ENCODE measurements at places on chromosomes 2 and 18.

DNA sequence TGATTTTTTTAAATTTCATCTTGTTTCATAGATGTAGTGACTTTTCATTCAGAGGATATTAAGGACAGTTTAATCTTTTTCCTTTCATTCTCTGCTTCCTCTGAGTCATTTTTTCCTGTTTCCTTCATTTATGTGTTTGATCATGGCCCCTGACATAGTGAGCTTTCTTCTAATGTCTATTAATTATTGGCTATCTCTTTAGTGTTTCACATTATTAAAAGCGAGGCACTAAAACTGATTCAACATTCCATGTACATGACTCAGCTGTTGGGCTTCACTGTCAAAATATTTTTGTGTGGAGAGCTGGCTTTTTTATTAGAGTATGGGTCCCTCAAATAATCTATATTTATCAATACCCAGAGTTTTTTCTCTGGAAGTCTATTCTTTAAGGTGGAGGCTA lies 125.8 kb downstream of the THSD7B start:
- peak; percentile 6 for DNase-seq

DNA sequence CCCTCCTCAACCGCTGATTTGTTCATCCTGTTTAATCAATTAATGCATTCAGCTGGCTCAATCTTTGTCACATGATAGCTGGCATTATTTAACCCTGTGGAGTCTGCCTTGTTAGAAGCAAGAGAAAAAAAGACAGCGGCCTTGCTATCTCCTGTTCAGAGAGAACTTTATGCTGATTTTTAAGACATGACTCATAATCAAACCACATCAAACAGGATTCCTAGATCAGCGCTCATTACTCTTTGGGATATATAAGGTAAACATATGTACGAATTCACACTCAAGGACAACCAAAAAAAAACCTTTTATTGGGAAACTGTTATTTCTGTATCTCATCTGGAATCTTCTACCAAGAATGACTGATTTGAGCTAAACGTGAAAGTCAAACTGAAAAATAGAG lies 195.1 kb downstream of the C1D start:
- peak; percentile 75 for DNase-seq

DNA sequence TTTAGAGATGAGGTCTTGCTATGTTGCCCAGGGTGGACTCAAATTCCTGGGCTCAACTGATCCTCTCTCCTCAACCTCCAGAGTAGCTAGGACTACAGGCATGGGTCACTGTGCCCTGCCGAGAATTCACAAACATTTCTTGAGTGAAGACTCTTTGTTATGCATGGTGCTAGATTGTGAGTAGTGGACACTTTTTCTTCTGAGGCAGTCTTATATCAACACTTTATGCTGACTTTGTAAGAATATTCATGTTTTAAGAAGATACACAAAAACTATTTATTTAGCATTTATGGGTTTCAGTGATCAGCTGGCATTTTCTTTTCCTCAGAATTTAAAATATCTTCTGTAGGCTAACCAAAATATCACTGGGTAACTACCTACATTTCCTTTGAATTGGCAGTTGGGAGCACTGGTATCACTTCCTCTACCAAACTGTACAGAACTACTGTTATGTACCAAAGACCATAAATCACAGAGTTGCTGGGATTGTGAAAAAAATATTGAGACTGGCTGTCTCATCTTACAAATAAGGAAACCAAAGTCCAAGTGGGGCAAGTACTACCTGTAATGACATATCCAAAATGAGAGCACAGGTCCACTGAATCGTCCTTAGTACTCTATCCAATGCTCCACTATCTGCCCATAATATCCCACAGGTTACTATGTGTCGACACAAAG lies 34.0 kb downstream of the DOCK10 start:
- DNase-seq = no peak

DNA sequence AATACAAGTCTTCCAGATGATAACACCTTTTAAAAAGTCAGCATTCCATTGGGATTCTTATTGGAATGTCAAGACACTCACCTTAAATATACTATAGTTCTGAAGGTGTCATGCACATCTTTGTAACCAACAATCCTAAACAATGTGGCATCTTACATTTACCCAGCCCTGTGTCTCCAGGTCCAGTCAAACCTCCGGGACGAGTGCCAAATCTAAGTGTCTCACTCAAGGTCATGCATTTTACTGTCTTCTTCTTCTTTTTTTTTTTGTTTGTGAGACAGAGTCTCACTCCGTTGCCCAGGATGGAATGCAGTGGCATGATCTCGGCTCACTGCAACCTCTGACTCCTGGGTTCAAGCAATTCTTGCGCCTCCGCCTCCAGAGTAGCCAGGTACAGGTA lies 206.9 kb upstream of the FAM98A start:
- DNase-seq = peak; percentile 15

- DNase-seq = peak; percentile 96
These were observed 74.6 kb downstream of the ARL4C start for GRCh38 chr2:234422273-234422732.

GRCh38 chr2:73582364-73582763 lies 59.9 kb downstream of the NAT8 start:
- DNase-seq = no peak

GRCh38 chr2:237045449-237045848 lies 40.2 kb upstream of the COPS8 start:
- DNase-seq = no peak

- no peak for DNase-seq
These were observed 345.2 kb downstream of the ALK start for GRCh38 chr2:29576231-29576630.

DNA sequence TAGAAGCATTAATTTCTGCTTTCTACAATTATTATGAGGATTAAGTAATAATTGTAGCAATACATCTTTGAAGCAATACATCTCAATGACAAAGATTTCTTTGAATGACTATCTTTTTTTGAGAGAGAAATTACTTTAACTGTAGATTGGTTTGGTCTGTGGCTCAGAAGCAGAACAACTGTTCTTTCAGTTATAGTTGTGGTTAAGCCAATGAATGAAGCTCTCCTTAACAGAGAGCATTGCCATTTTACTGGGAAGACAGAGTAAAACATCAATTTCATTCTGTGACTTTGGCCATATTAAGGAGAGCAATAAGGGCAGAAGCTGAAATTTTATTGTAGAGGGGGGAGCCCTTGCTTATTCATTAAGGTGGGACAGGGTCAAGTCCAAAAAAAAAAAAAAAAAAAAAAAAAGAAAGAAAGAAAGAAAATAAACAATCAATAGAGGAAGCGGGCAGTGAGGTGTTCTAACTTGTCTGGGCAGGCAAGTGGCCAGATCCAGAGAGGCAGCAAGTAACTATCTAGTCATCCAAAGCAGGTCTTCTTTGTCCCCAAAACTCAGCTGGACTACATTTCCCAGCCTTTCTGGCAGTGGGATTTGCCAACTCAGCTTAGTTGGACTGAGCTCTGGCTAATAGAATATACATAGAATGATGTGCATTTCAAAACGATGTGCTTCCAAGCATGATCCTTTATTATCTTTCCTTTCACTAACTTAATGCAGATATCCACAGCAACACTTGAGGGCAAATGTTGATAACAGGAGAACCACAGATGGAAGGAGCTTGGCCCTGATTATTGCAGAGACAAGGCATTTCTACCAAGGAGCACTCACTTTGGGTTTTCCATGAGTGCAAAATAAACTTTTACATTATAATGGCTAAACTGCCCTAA lies 462.7 kb upstream of the CDH20 start:
- DNase-seq = no peak

- DNase-seq = no peak
These were observed 674.8 kb upstream of the ZEB2 start for GRCh38 chr2:145194673-145195072.

GRCh38 chr2:227462462-227462951 lies 9.4 kb upstream of the AGFG1 start:
- DNase-seq = peak; percentile 19

DNA sequence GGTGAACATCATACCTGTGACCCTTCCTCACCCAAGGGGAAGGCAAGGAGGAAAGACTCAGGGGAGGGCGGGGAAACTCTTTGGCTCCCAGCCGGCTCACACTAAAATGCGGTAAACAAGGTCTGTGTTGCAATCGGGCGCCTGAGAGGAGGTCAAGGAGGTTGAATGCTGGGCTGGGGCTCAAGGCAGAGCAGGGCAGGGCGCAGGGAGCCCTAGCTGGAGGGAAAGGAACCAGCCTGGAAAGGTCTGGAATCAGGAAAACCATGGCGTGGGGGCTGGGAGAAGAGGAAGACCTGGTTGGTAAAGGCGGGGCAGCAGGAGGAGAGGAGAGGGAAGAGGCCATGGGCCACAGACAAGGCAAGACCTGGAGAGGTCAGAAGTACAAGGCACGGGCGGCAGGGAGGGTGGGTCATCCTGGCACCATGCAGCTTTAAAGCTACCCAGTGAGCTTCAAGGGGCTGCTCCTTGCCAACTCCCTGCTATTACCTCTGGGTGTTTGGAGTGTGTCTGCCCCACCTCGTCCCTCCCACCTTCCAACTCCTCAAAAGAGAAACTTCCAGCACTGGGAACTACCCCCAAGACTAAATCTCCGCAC lies 4.8 kb upstream of the TMEM37 start:
- no peak for DNase-seq

DNA sequence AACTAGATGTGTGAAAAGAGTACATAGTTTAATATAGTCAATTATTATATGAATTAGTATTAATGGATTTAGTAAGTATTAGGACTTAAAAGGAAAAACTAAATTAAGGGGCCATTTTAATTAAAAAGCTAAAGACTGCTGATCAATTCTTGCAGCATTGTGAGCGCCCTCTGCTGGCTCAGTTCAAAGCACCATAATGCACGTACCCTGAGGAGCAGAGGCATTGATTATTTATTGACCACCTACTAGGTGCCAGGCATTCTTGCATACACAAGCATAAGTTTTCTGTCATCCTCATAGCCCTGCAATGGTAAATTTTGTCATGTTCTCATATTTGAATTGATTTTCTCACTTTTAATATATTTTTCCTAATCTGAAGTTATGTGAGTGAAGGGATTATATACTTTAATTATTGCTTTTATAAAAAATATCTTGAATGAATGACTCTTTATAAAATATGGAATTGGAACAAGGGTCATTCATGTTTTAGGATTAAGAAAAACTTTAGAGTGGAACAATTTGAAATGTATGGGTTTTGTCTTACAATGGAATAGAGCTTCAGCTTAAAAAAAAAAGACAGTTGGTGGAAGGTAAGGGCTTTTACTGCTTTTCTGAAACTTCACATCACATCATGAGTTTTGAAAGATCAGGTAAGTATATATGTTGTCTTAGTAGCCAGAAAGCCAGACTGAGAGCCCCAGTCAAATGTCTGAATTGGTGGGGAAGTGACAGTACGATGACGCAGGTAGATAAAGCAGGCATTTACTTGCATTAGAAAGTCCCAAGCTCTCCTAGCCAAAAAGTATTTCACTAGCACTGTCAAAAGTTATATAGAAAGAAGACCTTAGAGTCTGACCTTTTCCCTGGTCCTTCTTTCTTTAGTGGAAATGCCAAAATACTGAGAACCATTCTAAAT lies 9.7 kb downstream of the ITGA4 start:
- DNase-seq = peak; percentile 67

GRCh38 chr2:41966920-41967319 lies 80.9 kb upstream of the PKDCC start:
- no peak for DNase-seq

DNA sequence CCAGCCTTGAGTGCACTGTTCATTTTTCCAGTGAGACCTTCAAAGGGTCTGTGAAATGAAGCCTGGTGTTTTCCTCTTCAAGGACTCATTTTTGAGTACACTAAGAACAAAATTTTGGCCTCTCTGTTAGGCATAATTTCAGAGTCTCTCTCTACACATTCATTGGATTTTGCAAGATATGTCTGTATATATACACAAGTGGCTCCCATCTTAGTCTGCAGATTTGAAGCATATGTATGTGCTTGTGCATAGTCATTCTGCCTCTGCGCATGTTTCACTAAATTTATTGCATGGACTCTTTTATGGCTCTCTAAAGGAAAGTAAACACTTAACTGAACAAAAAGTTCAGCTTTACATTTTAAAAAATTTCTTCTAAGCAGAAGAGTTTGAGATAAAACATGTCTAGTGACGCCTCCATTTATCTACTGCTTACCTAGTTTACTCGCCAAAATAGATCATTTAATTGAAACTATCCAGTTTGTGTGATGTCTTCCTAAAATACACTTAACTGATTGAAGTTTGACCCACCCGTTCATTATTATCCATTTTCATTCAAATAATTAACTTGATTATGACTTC lies 145.9 kb downstream of the FMNL2 start:
- DNase-seq = no peak

- DNase-seq = no peak
These were observed 18.8 kb downstream of the NCOA1 start for GRCh38 chr2:24509840-24510239.

- DNase-seq = no peak
These were observed 86.2 kb downstream of the LYPD1 start for GRCh38 chr2:132583666-132584360.

DNA sequence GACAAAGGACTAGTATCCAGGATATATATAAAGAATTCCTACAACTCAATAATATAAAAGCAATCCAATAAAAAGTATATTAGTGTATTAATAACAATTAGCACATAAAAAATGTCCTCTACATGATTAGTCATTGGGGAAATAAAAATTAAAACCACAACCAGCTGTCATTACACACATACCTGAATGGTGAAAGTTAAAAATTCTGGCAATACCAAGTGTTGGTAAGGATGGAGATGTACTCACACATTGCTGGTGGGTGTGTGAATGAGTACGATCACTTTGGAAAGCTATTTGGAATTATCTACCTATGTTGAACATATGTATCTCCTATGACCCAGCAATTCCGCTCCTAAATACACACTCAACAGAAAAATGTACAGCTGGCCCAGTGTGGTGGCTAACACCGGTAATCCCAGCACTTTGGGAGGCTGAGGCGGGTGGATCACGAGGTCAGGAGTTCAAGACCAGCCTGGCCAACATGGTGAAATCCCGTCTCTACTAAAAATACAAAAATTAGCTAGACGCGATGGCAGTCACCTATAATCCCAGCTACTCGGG lies 14.3 kb upstream of the NOL10 start:
- peak; percentile 29 for DNase-seq

DNA sequence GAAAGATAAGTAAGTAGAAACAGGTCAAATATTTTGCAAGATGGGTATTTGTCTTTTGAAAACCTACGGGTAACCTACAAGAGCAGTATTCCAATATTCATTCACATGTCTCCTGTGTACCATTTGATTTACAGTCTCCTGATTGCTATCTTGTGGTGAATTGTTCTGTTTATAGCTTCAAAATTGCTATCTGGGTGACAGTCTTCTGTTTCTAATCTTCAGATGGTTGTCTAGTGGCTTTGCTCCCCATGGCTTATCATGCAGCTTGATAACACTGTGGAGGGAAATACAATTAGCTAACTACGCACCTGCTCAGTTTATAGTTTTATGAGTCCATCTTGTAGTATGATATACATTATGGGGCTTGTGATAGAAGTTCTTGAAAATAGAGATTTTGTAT lies 816.8 kb downstream of the CPS1 start:
- DNase-seq = no peak
